ENCODE measurements at places on chromosomes 7 and 10.

DNA sequence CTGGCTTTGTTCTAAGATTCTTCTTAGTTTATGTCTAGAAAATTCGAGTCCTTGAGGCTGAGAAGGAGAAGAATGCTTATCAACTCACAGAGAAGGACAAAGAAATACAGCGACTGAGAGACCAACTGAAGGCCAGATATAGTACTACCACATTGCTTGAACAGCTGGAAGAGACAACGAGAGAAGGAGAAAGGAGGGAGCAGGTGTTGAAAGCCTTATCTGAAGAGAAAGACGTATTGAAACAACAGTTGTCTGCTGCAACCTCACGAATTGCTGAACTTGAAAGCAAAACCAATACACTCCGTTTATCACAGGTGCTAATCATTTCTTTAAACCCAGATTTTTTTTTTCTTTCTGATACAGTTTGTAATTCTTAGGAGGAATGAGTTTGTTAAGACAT is 6.7 kb downstream of the CEP55 start:
- no peak for DNase-seq

DNA sequence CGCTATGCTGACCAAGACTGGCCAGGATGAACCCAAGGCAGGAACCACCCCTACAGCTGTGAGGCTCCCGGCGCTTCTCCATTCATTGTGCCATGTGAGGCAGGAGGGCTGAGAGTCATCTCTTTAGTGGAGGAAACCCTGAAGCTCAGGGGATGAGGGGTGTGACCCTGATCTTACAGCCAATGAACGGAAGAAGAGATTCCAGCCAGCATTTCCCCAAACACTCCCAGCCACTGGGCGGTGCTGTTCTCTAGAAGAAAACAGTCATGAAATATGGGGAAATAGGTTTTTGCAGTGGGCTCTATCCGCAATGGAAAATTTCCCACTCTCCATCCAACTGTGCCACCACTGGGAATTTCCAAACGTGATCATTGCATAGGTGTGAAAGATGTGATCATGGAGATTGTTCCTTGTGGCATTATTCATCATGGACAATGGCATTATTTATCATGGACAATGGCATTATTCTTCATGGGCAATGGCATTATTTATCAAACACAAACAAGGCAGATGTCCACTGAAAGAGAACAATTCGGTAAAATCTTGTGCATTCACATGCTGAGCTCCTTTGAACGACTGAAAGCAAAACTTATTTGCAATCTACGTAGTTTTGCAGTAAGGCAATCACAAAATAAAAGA is 14.0 kb upstream of the SLC18A2 start:
- no peak for DNase-seq

DNA sequence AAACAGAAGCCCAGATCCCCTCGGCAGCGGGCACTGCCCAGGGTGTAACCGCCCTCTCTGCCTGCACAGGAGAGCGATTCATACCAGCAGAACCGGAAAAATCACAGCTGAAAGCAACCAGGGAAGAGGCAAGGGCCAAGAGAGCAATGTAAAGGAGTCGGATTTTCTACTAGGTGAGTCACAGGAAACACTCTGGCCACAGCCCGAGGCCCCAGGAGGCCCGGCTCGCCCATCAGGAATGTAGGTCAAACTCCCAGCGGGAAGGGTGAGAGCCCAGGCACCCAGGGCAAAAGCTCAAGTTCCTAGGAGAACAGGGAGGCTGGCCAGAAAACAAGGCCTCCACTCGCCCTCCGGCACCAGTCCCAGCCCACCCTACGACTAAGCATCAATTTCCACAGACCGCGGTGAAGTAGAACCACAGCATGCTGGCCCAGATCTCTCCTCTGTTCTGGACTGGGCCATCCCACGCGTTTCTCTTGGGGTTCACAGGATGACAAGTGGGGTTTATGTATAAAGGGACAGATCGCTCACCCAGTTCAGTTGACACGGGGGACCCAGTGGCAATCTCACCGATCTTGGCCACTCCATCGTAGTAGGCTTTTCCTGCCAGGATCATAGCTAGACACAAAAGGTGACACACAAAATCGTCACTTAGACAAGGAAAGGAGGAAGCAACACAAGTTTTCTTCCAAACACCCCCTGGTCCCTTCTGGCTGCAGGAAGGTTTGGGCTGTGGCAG is 46.2 kb downstream of the BAIAP2L1 start:
- no peak for DNase-seq

DNA sequence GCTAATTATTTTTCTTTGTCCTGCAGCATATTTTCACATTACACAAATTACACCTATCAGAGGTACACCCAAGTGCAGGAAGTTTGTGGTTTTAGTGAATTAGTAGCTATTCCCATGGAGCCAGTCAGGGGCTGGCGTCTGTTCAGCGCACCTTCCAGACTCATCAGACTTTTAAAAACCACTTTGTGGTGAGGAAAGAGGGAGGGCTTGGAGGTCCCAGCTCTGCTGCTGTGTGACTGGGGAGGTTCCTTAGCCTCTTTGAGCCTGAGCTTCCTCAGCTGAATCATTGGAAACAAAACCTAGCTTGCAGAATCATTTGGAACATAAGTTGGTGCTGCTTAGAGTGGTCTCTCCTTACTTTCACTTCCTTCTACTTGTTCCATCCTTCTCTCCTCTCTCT is 175.4 kb downstream of the SORCS3 start:
- DNase-seq, result no peak

- DNase-seq, result no peak
Observed at GRCh38 chr10:129786216-129786615, 177.9 kb downstream of the EBF3 start.
